Stimulated activated CD4-positive, alpha-beta T cell treated with anti-CD3 and anti-CD28 coated beads, Interleukin-15, amount 100 ng/mL, for 1 hour (primary cell): ENCODE measurements at places on chromosomes 4 and X.

- DNase-seq: no peak
These were observed at the start of gene RAB33A for GRCh38 chrX:130171446-130172126. RAB33A (plus strand) TSS chrX:130171962; CDS start chrX:130172063, 101 bp downstream.

DNA sequence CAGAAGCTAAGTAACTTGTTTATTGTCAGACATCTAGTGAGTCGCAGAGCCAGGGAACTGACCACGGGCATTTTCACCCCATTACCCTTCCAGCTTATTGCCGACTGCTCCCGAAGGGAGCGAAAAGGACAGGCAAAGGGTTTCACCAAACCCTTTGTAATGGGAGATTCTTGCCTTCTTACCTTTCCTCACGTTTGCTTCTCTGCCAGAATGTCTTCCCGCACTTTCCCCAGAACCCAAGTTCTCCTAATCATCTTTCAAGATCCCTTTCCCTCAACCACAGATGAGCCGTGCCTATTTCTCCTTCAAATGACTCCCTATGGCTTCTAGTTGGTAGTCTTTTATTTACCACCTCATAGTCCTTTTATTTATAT is 520 bp upstream of the SRP72 start:
- no peak for DNase-seq

DNA sequence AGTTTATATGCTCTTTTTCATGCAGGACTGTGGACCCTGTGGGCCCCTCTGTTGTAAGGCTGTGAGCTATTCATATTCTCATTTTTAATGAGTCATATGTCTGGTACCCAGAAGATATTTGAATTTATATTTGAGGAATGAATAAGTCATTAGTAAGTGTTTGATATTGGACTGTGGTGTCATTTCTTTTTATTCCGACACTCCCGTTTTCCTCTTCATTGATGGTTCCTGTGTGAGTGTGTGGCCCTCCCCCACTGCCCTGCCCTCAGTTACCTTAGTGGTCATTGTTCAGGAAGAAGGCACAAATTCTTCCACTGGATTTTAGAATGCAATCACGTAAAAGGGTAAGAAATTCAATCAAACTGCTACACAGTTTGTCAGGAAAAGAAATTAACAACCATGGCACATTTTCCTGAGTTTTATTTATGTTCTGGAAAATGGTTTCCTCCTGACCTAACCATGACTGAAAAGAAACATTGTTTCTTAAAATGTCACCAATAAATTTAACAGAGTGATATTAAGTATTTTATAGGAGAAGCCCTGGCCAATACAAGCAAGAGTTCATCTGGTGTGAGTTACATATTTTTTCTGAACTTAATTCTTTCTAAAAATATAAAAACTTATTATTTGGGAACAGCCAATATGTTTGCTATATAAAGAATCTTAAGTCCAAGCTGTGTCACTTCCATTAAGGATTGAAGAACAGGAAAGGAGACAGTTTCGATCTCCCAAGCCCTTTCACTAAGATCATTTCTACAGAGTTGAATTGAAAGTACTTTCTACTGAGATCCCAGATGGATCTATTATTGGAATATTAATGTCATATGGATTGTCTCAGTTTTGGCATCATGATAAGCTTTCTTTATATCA is 370.5 kb upstream of the ANXA10 start:
- no peak for DNase-seq

DNA sequence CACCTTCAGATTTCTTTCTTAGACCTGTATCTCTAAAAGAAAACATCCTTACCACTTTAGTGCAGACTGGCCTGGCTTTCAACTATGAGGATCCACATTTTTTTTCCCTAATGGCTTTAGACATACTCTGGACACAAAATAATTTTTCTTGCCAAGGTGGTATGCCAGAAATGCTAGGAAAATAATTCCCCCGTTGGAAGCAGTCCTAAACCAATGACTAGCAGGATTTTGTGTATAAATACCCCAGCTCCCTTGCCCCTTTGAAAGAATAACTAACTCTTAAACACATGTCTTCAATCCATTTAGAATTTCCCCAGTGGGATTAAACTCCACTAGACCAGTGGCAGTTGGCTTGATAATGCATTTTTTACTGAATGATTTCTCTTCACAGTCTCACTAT is 500.5 kb upstream of the FTHL17 start:
- DNase-seq: no peak

GRCh38 chr4:1375051-1375721 is 28.2 kb downstream of the UVSSA start:
- DNase-seq: no peak

DNA sequence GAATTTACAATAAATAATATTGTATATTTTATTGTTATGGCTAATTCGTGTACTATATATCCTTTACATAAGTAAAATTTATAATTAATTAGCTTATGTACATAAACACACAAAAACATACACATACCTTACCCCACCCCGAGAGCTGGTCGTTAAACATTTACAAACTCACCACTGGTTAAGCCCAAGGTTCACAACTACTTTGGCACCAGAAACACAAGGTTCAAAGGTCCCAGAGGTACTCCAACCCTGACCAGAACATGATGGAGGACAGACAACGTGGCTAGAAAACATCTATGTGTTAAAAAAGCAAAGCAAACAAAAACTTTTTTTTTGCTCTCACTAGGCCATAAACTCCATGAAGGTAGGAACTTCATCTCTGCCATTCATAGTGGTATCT is 37.7 kb downstream of the SLC25A5 start:
- no peak for DNase-seq

DNA sequence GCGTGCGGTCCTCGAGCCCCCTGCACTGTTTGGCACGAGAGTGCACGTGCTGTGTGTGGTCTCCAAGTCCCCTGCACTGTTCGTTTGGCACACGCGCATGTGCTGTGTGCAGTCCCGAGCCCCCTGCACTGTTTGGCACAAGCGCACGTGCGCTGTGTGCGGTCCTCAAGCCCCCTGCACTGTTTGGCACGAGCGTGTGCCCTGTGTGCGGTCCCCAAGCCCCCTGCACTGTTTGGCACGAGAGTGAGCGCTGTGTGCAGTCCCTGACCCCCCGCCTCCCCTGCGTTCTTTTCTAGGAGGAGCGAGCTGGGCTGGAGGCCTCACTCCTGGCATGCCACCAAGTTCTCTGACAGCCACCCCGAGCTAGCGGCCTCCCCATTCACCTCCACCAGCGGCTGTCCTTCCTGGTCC is 76.5 kb upstream of the CLDN34 start:
- no peak for DNase-seq

GRCh38 chr4:62159876-62160275 is 959.8 kb downstream of the ADGRL3 start:
- DNase-seq: no peak

DNA sequence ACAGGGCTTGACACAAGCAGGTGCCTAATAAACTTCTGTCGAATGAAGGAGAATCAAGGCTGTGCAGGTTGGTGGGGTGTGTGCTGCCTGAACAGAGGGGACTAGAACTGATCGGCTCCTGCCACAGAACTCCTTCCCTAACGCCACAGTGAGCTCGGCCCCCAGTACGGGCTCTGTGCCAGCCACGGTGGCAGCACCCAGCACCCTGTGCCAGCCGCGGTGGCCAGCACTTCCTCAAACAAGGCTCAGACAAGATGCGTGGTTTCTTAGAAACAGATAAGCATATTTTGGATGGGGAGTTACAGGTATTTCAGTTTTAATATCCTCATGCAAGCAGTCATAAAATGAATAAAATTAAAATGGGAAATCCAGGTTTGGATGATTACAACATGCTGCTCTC is 26.0 kb upstream of the C4orf50 start:
- DNase-seq: no peak

DNA sequence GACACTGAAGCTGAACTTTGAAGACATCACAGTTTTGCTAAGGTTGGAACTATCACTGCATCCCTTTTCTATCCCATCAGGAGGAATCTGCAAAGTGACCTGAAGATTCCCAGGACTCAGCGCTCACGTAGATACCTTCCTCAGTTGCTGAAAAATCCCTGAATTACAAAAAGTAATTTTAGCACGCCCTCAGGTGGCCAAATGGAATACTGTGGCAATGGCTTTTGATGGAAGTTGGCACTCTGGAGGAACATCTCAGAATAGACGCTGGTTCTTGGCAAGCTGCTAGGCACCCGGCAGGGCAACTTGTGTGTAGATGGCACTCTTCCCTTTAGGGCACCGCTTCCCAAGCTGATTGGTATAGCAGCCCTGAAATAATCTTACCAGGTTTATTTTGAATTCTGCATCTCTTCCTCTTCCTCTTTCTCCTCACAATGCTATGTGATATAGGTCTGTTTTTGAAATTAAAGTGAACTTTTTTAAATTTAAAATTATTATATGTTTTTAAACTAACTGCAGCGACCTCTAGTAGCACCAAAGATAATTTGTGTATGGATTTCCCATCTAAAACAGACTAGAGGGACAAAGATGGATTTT is 16.3 kb upstream of the ESX1 start:
- no peak for DNase-seq

- no peak for DNase-seq
These were observed 355.2 kb downstream of the UNC5C start for GRCh38 chr4:95193391-95194224.

GRCh38 chrX:116749943-116750342 is 287.2 kb upstream of the CT83 start:
- DNase-seq: no peak

DNA sequence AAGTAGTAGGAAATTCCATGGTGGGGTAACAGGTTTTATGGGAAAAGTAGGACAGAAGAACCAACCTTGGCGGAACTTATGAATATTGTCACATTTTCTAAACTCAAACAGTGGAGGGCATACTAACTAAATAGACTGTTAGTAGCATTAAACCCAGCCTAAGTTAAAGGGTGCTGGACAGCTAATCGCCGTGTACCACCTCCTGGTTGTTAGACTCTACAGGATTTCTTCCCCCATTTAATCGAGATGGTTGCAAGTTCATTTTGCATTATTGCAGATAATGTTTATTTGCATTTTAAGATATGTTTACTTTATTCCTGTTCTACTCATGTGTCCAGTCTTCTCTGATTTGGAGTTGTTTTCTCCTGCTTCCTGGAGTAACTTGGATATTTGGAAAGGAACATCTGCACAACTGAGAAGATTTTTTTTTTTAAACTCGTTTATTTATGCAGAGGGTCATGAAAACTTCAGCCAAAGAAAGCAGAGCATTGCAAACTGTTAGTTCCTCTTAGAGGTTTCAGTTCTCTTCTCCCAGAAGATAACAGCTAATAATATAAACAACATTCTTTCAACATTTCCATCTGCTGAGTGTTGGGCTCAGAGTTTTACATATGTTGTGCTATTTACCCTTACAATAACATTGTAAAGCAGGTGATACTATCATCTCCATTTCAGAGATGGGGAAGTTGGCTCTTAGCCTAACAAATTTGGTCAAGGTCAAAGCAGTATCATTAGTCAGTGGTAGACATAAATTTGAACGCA is 51.5 kb upstream of the TBC1D9 start:
- no peak for DNase-seq

- no peak for DNase-seq
These were observed 204.1 kb upstream of the ANK2 start for GRCh38 chr4:112845386-112845785.

GRCh38 chr4:93436000-93436626 is 392.4 kb upstream of the ATOH1 start:
- DNase-seq: no peak

- no peak for DNase-seq
These were observed 35.3 kb upstream of the DCX start for GRCh38 chrX:111447298-111447697.

DNA sequence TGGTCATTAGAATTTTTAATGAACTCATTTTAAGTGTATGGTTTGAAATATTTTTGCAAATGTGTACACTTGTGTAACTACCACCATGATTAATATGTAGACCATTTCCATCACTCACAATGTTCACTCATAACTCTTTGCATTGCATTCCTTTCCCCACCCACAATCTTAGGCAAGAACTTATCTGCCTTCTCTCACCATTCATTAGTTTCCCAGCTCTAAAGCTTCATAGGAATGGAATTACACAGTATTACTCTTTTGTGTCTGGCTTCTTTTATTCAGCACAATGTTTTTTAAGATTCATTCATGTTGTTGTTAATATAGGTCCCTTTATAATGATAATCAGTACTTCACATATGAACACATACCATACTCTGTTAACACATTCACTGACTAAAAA is 106.1 kb downstream of the ARAP2 start:
- no peak for DNase-seq

DNA sequence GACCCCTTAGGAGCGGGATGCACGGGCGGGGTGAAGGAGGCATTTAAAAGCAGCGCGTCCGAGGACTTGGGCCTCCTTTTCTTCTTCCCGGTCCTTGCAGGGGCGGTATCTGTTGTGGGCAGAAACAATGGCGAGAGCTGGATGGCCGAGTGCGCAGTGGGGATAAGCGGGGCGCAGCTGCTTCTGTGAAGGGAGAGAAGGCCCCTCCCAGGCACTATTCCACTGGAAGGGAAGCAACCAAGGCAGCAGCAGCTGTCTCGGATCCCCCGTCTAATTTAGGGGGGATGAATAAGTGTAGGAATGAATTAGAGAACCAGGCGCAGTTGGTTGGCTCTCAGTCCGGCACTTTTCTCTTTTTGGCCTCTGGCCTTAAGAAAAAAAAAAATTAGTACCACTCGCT is 995 bp downstream of the SMARCA5 start:
- no peak for DNase-seq
